ENCODE measurements at places on chromosomes 13 and 19.

DNA sequence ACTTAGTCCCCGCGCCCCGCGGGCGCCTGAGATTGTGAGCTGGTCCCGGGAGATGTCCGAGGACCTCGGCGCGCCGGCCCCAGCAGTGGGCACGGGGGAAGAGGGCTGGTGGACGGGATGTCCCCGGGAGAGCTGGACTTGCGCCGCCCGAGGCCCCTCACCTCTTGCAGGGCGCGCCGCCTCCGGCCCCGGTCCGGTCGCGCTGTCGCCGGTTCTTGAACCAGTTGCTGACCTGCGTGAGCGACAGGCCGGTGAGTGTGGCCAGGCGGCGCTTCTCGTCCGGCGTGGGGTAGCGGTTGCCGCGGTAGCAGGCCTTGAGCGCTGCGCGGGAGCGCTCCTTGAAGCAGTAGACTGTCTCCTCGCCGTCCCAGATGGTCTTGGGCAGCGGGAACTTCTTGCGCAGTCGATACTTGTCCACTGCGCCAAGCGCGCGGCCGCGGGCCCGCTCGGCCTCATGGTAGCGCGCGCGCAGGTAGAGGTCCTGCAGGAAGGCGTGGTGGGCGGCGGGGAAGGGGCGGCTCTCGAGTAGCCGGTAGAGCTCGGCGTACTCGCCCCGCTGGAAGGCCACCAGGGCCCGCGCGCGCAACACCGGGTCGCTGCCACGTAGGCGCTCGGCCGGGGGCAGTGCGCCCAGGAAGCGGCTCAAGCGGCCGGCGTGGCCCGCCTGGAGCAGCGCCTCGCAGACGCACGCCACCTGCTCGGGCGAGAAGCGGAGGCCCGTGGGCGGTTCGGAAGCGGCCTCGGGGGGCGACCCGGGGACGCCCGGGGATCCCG, 984 bp downstream of the SIX5 start:
- no peak for DNase-seq

DNA sequence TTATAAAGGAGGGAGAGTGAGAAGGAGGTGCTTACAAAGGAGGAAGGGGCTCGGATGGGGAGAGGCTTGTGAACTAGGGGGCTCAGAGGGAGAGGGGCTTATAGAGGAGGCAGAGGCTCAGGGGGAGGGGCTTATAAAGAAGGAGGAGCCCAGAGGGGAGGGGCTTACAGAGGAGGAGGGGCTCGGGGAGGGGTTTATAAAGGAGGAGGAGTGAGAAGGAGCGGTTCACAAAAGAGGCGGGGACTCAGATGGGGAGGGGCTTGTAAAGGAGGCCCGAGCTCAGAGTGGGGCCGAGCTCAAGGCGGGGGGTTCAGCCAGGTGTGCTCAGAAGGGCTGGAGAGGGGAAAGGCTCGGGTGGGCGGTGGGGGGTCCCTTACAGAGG, 500 bp downstream of the SMIM24 start:
- DNase-seq = no peak

DNA sequence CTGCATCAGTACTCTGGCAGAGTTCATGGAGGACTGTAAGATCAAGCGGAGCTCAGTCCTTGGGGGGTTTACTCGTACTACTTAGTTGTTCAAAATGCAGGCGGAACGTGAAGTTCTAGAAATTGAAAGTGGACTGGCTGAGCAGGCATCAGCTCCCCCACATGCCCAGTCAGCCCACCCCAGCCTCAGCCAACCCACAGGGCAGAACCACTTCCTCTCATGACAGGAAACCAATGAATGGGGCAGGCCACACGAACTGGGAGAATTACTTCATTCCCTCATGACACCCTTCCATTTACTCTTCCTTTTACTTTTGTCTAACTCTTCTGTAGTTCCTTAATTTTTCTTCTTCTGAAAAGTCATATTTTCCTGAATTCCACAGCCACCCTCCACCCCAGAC, 71.9 kb downstream of the FLT1 start:
- no peak for DNase-seq

DNA sequence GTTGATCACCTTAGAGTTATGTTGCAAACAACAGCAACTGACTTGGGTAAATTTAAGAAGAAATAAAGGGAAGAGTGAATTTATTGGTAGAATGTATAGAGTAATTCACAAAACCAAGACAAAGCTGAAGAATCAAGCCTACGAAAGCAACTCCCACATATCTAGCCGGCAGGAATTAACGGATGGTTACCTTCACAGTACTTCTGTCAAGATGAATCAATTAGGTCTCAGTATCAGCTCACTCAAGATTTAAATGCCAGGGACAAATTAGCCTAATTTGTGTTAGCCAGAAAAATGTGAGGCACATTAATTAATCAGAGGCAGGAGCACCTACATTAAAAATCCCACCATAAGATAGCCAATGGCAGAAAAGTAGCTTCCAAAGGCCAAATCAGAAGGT, 10.7 kb downstream of the KPNA3 start:
- DNase-seq = no peak

GRCh38 chr13:49146950-49147355, 73.2 kb upstream of the MLNR start:
- DNase-seq = no peak

DNA sequence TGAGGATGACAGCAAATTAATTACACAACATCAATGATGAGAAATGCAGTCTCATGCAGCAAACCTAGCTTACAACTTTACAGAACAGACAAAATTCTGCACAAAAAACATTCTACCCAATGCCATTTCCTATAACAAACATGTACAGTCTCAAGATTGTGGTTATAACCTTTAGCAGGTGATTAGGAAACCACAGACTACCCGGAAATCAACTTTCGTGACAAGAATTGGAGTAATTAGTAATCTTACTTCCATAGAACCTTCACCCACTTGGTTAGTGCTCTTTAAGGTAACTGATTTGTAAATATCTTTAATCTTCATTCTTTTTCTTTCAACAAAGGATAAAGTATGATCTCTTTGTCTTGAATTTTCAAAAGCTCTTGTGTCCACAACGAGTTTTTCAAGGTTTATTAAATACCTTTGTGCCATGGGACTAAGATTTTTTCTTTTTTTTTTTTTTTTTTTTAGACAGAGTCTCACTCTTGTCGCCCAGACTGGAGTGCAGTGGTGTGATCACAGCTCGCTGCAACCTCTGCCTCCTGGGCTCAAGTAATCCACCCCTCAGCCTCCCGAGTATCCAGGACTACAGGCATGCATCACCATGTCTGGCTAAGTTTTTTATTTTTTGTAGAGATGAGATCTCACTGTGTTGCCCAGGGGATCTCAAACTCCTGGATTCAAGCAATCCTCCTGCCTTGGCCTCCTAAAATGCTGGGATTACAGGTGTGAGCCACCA, 78.8 kb downstream of the MAP4K1 start:
- no peak for DNase-seq

GRCh38 chr19:46759206-46759605, 13.0 kb upstream of the STRN4 start:
- no peak for DNase-seq

DNA sequence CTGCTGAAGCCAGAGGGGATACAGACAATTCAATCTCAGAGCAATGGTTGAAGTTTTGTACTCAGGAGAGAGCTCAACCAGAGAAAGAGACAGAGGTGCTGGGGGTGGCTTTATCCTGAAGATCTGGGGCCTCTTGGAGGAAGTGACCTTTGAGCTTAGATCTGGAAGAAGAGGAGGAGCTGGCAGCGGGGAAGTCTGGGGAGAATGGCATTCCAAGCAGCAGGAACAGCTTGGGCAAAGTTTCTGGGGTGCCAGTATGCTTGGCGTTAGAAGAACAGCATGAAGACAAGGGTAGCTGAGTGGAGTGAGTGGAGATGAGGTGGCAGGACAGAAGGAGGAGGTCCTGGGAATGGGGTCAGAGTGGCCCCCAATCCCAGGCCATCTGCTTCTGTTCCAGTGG, 11.3 kb downstream of the MAST3 start:
- DNase-seq = no peak

DNA sequence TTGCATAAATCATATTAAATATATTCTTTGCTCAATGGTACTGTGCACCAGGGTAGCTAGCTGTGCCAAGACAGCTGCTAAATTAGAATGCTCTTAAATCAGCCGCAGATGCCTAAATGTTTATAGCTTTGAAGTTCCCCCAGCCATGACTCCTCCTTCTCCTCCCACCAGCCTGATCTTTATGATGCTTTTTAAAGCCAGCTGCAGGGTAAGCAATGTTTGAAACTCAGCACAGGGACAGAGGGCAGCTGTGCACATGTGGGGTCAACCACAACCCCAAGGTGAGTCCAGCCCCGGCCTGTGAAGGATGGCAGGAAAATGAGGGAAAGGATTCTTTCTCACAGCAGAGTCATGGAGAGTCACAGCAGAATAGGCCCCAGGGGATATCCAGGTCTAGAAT, 635.7 kb downstream of the UQCRFS1 start:
- DNase-seq = no peak

- no peak for DNase-seq
Observed at GRCh38 chr19:51916167-51916566, 11.1 kb upstream of the ZNF613 start.

GRCh38 chr19:33639035-33639681, 17.4 kb downstream of the CHST8 start:
- no peak for DNase-seq

DNA sequence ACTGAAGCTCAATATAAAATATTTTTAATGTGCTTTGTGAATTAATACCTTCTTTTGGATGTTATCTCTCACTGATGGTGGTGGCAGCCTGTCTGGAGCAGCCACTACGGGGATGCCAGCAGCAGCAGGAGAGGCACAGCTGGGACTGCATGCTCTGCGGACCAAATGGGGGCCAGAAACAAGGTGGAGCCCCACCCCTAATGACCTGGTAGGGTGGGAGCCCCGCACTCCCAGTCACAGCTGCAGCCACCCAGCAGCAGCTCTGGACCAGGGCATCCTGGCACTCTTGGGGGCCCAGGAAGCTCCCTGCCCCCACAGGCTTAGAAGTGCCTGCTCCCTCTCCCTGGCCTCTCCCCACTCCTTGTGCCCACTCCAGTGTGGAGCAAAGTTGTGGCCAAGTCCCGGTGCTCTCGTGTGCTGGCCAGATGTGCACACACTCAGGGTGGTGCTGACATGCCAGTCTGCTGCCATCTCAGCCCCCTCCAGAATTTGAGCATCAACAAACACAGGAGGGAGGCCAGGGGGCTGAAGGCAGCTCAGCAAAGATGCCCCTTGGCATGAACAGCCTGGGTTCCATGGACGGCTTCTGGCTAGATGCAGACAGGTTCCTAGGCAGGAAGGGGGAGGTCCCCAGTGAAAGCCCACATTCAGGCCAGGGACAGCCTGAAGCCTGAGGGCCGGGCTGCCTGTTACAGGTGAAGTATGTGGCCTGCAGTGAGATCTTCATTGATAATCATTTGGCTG, 696.7 kb upstream of the SLITRK5 start:
- DNase-seq = no peak

GRCh38 chr13:54078271-54078870, 1049.8 kb downstream of the OLFM4 start:
- no peak for DNase-seq

- no peak for DNase-seq
Observed at GRCh38 chr13:51740698-51741097, 63.3 kb downstream of the DHRS12 start.

GRCh38 chr19:4267101-4267900, 11.8 kb upstream of the SHD start:
- DNase-seq = peak; percentile 37

GRCh38 chr13:30808600-30808999, 73.3 kb downstream of the ALOX5AP start:
- DNase-seq = no peak

- DNase-seq = no peak
Observed at GRCh38 chr13:110448230-110448629, 113.3 kb downstream of the RAB20 start.

GRCh38 chr19:40231544-40232424, 5.3 kb upstream of the CCNP start:
- DNase-seq = no peak

GRCh38 chr13:96785986-96786385, 208.3 kb downstream of the OXGR1 start:
- DNase-seq = no peak

DNA sequence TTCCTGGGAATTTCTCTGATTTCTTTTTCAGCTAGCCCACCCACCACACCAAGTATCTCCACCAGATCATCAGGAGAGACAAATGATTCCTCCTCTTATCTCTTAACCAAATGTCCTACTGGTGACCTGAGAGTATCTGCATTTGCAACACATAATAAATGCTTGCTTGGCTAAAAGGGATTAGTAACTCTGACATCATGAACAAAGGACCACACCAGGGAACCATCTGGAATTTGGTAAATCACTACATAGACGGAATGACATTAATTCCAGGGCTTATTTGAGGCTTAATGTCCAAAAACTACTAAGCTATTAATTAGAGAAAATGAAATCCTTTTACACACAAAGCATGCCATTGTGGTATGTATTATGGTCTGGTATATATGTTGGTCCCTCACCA, 139.0 kb downstream of the RAP2A start:
- no peak for DNase-seq

GRCh38 chr13:100497389-100497788, 91.2 kb downstream of the GGACT start:
- DNase-seq = no peak

DNA sequence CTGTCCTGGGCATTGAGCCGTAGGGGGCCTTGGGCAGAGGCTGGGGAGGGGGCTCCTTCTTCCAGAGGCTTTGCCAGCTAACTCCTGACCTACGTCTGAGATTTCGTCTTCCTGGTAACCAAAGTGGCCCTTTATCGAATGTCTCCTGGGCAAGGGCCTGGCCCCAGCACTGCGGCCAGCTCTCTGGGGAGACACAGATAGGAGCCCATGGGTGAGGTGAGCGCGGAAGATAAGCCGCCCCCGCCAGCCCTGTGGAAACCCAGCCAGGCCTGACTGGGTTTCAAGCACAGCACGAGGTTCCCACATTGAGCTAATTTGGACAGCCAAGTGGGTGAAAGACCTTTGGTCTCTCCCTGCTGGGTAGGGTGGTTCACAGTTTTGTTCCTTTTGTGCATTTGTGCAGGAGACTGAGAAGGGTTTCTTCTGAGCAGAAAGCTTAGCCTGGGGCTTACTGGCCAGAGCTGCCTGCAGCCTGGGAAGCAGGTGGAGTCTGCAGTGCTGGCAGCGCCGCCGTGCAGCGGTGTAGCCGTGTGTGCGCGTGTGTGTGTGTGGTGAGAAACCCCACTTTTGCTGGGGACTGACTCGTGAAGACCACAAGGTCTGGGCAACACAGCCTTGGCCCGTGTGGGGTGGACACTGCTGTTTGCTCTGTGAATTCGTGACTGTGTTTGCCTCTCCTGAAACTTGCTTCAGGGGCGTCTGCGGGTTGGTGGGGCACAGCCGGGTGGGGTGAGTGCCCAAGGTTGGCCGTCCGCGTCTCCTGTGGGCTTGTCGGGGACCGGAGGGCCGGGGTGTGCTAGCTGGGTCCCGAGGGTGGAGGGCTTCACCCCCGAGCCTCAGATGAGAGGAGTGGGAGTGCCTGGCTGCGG, 2.5 kb downstream of the BSG start:
- DNase-seq = no peak

DNA sequence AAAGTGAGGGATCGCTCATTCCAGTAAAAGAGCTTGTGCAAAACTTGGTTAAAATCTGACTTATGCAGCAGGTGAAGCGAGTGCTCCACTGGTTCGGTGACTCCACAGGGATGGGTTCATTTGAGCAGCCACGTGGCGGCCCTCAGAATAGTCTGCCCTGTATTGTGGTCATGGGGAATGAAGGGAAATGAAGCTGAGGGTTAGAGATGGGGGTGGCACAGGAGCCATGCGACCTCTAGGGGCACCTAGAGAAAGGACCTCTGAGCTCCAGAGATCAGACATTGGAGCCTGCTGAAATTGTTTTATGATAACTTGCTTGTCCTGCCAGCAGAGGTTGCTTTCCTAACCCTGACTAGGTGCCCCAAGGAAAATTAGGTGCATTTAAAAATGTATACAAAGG, 26.6 kb downstream of the CBY2 start:
- DNase-seq = peak; percentile 26

Data from GM18507 (cell line).